RWPE2 (cell line): ENCODE measurements at places on chromosomes 6 and 20.

- no peak for DNase-seq
Measured at GRCh38 chr20:7841291-7841970, 98.8 kb downstream of the HAO1 start.

- no peak for DNase-seq
Measured at GRCh38 chr6:113219783-113220182, 637.4 kb upstream of the MARCKS start.

DNA sequence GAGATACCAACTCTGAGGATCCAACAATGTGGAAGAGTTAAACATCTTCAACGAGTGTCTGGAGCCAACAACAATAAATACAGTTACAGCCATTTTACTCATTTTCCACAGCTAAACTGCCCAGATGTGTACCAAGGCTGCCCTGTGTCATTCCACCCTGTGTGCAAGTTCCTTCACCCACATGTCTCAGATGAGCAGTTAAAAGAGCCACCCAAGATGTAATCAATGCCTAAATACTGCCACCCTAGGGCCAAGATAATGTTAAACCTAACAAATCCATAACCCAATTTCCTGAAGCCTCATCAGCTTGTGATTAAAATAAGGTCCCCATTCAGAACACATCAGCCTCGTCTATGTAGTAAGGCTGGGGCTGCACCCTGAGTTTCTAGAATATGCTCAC is 59.9 kb downstream of the GMDS start:
- no peak for DNase-seq

- no peak for DNase-seq
Measured at GRCh38 chr6:160388922-160389321, 40.7 kb downstream of the SLC22A3 start.

GRCh38 chr6:14354919-14355572 is 237.5 kb downstream of the CD83 start:
- DNase-seq = no peak

DNA sequence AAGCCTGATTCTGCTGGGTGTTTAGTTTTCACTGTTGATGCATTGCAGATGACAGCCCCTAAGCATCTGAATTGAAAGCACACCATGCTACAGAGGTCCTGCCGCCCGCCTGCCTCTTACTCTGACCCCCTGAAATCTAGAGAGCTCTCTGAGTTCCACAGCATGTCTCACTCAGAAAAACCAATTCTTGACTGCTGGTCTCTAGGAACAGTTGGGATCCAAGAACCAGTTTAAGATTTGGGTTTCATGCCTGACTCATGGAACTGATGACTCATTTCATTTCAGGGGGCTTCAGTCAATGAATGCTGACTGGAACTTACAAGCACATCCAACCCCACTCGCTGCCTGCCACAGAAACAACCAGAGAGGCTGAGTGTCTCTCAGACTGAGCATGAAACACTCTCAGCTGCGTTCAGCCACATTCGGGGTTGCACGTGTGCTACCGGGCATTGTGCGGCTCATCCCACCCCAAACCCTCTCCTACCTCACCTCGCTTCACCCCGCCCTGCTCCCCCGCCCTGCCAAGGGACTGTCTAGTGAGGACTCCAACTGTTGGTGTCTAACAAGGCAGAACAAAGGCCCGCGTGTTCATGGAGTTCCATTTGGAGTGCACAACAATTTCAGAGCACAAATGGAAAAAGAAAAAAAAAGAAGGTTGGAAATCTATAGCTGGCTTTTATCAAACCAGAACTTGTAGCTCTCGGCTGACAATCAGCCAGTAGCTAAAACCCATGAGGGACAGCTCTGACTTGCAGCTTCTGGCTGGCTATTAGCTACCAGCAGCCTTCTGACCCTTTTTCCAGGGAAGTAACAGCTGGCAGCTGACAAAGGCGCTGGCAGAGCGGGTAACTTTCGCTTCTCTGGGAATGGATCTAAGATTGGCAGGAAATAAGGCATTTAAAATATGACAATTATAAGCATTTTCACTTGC is 20.0 kb upstream of the TRAF3IP2 start:
- no peak for DNase-seq

- DNase-seq = no peak
Measured at GRCh38 chr6:129186988-129187387, 304.1 kb downstream of the LAMA2 start.
